ENCODE measurements at places on chromosomes 12 and 14.

- no peak for DNase-seq
These were observed 1.0 kb downstream of the PPP1R36 start for GRCh38 chr14:64550621-64551333.

DNA sequence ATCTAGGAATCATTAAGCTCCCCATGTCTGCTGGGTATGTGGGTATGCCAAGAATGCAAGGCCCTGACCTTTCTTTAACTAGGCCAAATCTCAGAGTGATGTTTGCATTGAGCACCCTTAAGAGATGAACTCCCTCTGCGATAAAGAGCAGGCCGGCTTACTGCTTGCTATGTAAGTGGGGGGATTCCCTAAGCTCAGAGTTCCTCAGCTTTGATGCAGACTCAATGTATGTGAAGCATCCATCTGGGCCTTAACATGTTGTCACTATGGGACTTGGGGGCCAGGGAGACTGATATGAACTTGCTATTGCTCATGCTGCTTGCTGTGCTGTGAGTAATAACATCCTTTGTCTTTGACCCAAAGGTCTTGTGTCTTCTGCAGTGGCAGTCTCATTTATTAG, 149.7 kb downstream of the C12orf75 start:
- DNase-seq, result no peak

DNA sequence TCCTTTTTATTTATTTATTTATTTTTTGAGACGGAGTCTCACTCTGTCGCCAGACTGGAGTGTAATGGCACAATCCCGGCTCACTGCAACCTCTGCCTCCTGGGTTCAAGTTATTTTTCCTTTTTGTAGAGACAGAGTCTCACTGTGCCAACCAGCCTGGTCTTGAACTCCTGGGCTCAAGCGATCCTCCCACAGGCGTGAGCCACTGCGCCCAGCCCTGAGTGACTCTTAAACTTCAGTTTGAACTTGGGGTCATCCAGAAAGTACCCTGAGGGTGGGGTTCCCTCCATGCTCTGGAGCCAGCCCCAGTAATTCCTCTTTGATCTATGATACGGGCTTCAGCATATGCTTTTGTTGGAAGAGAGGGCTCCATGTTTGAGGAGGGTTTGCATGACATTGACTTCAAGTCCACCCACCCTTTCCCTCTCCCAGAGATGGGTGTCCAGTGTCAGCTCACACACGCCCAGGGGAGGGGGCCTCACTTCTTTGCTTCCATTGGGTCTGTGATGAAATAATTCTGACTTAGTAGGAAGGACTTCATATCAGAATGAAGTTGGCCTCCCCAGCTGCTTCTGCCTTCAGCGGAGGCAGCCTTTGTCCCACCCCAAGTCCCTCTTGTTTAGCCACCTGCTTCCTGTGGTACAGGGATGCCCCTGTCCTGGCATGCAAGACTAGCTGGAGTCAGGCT, 11.9 kb downstream of the SDS start:
- DNase-seq, result no peak

- DNase-seq, result peak; percentile 47
These were observed 18.3 kb downstream of the ARMH4 start for GRCh38 chr14:58133739-58134138.

DNA sequence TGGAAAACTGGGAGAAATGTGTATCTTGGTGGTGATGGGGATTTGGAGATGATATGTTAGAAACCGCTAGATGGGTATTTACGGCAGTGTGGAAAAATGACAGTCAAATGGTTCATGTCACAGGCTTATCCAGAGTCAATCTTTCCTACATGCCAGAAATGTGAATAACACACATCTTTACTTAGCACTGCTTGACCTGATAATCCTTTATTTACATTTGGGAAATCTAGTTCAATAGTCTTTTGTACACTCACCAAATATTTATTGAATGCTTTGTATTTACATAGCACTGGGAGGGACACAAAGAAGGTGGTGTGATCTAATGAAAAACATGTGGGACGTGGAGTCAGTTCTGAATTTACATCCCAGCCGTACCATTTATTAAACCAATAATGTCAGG, 208.2 kb downstream of the DIO2 start:
- no peak for DNase-seq

GRCh38 chr12:94951071-94951934, 52.2 kb downstream of the NDUFA12 start:
- no peak for DNase-seq

GRCh38 chr12:119828300-119828699, 48.8 kb downstream of the CIT start:
- no peak for DNase-seq

- peak; percentile 12 for DNase-seq
These were observed 6.6 kb downstream of the PPP4R4 start for GRCh38 chr14:94180655-94181271.

- DNase-seq, result no peak
These were observed 1.7 kb upstream of the C12orf56 start for GRCh38 chr12:64392221-64392620.

DNA sequence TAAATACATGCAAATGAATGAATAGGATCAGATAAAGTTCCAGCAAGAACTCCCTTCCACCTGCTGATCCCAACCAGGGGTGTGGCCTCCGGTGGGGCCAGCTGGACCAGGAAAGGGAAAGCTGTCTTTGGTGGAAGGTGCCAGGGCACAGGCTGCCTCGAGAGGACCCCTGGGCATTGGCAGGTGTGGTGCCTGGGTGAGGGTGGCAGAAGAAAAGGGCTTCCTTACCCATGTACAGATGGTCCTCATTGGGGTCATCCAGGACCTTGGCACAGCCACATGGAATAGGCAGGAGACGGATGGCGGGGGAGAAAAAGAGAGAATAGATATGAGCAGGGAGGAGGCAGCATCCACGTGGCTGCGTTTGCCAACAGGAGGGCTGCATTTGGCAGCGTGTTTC, 36.4 kb downstream of the CAMKK2 start:
- DNase-seq, result no peak

DNA sequence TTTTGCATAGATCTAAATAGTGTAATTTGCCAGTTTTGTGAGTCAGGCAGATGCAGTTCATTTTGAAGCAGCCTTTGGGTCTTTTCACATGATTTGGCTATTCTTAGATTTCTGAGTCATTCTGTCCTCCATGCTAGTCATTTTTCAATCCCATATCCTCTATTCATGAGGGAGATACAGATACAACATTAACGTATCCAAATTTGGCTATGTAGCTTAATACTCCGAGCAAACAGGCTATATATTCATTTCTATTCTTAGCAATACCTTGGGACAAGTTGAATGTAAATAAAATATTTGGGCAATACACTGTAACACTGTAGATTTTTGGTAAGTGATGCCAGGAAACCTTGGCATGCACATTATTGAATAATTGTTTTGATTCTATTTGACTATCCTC, 270.7 kb upstream of the PDE3A start:
- DNase-seq, result no peak

DNA sequence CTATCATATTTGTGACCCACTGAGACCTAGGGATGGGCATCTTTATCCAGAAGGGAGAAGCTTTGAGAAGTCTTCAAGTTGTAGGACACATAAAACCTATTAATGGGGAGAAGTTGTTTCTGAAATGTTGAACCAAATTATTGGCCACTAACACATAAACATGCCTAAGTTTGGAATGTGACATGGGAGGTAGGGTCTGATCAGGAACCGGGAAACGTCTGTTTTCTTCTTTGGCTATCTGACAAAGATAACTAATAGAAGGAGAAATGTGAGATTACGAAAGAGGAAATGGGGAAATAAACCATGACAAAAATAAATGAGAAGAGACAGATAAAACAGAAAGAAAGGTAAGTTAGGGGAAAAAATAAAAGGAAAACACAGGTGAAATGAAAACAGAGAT, 425.2 kb downstream of the EGLN3 start:
- no peak for DNase-seq

- DNase-seq, result peak; percentile 84
These were observed at the start of gene SVOP for GRCh38 chr12:109020796-109021380. SVOP (minus strand) TSS chr12:109021068; CDS start chr12:109020868, 200 bp downstream.

DNA sequence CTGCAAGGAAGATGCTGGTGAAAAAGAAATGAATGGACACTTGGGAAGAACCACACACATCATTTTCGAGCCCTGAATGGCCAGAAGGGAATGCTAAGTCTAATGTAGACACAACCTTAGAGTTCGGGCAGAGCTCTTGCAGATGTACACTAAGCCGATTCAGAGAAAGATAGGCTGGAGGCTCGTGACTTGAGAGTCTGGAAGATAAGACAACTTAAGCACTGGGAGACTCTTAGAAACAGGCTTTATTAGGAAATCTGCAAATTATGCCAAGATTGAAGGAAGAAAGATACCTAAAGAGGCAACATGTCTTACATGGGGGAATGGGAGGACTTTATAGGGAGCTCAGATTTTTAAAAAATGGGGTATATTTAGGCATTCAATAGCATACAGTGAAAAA, 13.5 kb downstream of the TBPL2 start:
- no peak for DNase-seq

GRCh38 chr12:16008421-16008824, 97.3 kb downstream of the DERA start:
- DNase-seq, result no peak

GRCh38 chr12:22860926-22861325, 236.0 kb downstream of the ETNK1 start:
- DNase-seq, result no peak
